ENCODE measurements at places on chromosomes 13 and 19. TPM values are rescaled to one million over a fixed set of nuclear protein-coding genes. Genes with fewer than 3 reads are reported as not detected.

The ARRDC5 gene
- not detected for total RNA-seq

The ACTN4 gene
- total RNA-seq = 514 TPM

The KIRREL2 gene
- total RNA-seq = not detected

The ZNF772 gene
- 17.2 TPM for total RNA-seq

The ZNF91 gene
- total RNA-seq = 18.6 TPM

The EFNA2 gene
- not detected for total RNA-seq

The ZNF581 gene
- 12.3 TPM for total RNA-seq

The ZNF98 gene
- not detected for total RNA-seq

The CABP5 gene
- not detected for total RNA-seq

The IL4I1 gene
- 1.3 TPM for total RNA-seq

The TTYH1 gene
- total RNA-seq = not detected

The CYP2F1 gene
- not detected for total RNA-seq

The ZNF439 gene
- 6.7 TPM for total RNA-seq

The TMEM255B gene
- 1.3 TPM for total RNA-seq

The CYSLTR2 gene
- not detected for total RNA-seq

The WTIP gene
- total RNA-seq = 33.5 TPM

The MYO1F gene
- total RNA-seq = 0.22 TPM

The LHB gene
- not detected for total RNA-seq

The TNFSF13B gene
- total RNA-seq = 5.5 TPM

The KLK12 gene
- not detected for total RNA-seq

The IGFL2 gene
- total RNA-seq = not detected

The PLEKHF1 gene
- 42.8 TPM for total RNA-seq

The FGF22 gene
- total RNA-seq = not detected

The LENG1 gene
- total RNA-seq = 7.7 TPM

The ZNF66 gene
- 1.7 TPM for total RNA-seq

The CEACAM8 gene
- total RNA-seq = not detected

The GAS6 gene
- 272 TPM for total RNA-seq

The RNF225 gene
- not detected for total RNA-seq

The GFY gene
- total RNA-seq = 0.11 TPM

The SUPT5H gene
- 67.6 TPM for total RNA-seq

The FCER2 gene
- not detected for total RNA-seq

The ZNF625 gene
- 11.2 TPM for total RNA-seq

The ERICH6B gene
- total RNA-seq = not detected

The ZNF28 gene
- total RNA-seq = 17.6 TPM

The SLC8A2 gene
- under 0.01 TPM for total RNA-seq
